Stimulated activated CD8-positive, alpha-beta memory T cell treated with anti-CD3 and anti-CD28 coated beads, Interleukin-4, amount 100 ng/mL, for 4 hours (primary cell): ENCODE measurements at places on chromosomes 12 and 14.
A peak's percentile ranks its signal among the peaks of the same experiment; 100 is the strongest.

DNA sequence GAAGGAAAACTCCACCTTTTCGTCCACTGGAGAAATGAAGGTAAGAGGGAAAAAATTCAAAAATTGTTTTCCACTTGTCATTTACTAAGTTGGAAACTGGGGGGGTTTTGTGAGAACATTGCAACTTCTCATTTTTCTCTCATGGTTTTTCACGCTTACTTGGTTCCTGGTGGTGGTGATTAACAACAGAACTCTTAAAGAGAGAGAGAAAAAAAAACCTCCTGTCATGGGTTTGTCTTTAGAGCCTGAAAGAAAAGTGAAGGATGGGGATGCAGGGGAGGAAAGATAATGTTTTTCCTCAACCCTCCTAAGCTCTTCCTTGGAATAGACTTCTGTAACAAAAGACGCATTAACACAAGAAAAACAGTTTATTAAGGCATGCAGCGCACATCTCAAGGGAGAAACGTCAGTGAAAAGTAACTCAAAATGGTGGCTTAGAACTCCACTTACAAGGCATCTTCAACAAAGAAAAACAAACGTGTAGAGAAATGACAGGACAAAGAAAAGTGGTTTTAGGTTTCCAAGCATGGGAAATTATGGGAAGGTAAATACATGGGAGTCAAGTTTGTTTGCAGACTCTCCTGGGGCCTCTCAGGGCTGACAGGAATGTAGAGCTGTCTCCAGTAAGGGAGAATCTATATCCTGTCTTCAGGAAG lies 81.9 kb upstream of the ATF7IP start:
- no peak for DNase-seq

GRCh38 chr12:72304751-72305150 lies 32.6 kb downstream of the TRHDE start:
- DNase-seq: no peak

DNA sequence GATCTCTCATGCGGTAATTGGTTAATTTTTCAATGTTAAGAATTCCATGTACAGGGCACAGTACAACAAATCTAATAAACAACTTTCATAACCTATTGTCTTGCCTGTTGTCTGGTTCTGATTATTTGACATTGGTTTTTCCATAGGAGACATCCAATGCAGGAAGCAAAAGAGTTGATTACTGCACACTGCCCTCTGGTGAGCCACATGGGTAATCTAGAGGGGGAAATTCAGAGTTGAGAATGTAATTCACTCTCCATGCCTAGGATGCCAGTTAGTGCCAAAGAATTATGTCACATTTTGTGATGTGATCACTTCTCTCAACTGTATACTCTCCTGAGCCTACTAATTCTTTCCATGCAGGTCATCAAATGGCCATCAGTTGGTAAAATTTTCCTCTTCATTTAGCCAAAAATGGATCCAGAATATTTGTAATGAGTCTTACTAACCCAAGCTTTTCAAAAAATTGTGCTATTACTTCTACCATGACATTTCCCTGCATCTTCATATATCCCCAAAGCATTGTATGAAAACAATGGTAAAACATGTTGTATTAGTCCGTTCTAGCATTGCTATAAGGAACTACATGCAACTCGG lies 17.7 kb upstream of the CCDC91 start:
- DNase-seq: no peak

DNA sequence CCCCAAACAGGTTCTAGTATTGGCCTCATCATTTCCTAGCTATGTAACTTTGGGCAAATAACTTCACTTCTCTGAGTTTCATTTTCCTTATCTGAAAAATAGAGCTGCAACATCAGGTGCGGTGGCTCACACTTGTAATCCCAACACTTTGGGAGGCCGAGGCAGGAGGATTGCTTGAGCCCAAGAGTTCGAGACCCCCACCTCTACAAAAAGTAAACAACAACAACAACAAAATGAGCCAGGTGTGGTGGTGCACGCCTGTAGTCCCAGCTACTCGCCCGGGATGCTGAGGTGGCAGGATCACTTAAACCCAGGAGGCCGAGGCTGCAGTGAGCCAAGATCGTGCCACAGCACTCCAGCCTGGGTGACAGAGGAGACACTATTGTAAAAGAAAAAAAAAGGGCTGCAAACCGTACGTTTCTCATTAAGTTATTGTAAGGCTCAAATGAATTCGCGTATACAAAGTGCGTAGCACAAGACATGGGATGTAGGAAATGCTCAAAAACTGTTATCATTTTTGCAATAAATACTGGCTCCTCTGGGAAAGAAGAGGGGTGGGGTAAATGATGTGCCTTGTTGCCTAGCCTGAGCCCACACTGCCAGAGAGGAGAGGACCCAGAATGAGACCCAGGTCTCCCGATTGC lies 903 bp downstream of the C12orf76 start:
- DNase-seq: no peak

DNA sequence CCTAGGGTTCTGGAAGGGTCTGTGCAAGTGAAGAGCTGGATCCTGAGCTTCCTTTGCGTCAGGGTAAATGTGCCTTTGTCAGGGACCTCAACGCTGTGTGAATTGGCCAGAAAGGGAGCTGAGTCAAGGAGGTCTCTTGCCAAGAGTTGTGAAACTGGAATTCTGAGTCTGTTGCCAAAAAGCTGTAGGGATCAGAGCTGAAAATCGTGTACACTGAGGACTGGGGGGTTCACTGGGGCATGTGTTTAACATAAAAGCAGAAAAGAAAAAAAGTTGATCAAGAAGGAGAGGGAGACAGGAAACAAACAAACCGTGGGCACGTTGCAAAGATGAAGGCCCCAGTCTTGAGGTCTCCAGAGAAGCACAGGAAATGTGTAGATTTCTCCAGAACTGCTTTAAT lies 1081.5 kb downstream of the VRK1 start:
- no peak for DNase-seq

DNA sequence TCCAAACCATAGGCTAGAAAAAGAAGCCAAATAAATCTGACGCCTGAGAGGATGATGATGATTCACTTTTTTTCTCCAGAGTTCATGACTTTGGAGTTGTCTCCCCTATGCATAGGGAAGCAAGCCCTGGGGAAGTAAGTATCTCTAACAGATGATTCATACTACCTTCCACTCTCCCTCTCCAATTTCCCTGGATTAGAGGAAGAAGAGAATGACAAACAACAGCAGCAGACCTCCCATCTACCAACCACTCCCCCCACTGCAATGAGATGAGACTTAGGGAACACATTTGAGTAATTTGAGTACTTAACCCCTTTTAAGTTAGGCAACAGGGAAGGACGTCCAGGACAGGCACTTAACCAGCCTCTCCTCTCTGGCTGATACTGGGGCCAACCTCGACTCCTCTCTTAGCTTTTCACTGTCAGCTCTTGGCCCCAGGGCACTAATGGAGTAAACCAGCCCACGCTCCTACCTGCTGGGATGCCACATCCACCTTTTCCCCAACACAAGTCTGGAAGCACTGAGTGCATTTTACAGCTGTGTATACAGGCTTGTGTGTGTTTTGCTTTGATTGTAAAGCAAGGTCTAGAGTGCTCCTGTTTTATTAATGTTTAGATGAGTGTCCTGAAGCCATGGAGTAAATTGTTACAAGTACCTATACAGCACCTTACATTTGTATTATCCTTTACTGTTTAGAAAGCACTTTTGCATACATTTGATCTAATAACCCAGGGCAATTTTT lies 180.7 kb downstream of the PHLDA1 start:
- no peak for DNase-seq

- DNase-seq: no peak
Observed at GRCh38 chr12:115035535-115036107, 351.6 kb upstream of the TBX3 start.

DNA sequence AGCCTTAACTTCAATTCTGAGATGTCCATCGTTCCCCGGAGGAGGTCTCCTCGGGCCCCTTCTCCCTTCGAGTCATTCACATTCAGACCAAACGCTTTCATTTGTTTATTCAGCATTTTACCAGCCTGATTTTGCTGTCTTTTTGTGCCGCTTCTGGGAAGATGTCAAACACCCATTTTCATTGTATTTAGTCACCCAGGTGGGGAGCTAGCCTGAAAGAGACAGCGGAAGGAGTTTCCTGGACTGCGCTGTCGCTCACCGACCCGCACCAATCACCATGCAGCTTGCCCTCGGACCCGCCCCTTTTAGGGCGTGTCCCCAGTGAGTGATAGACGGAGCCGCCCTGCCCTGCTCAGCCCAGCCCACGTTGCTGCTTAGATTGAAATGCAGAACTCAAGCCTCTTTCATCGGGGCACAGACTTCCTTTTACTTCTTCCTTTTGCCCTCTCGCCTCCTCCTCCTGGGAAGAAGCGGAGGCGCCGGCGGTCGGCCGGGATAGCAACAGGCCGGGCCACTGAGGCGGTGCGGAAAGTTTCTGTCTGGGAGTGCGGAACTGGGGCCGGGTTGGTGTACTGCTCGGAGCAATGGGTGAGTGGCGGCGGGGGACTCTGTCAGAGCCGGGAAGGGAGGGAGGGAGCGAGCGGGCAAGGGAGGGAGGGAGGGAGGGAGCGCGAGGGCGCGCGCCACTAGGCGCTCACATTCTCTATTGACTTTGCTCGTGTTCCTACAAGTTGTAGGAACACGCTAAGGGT lies at the start of gene PAX9:
Gene PAX9, plus strand, starts transcription at position 355 of the 752 bp plus-strand sequence. Its CDS starts 230 bp downstream, at position 585.
- DNase-seq: no peak

GRCh38 chr12:95767703-95768102 lies 22.9 kb downstream of the NTN4 start:
- no peak for DNase-seq

GRCh38 chr12:105949391-105949790 lies 189.4 kb downstream of the NUAK1 start:
- no peak for DNase-seq

GRCh38 chr12:2053691-2054090 lies 904 bp downstream of the CACNA1C start:
- no peak for DNase-seq

DNA sequence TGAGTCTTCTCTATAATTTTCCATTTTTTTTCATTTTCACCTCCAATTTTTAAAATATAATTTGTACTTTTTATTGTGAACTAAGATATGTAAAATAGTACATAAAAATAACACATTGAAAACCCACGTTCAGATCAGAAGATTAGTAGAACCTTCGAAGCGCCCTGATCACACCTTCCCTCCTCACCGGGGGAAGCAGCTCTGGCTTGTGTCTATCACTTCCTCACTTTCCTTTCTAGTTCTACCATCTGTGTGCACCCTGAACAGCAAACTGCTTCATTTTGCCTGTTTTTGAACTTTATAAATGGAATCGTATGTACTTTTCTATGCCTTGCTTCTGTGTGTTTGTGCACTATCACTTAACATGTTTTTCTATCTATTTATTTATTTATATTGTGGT lies 11.8 kb upstream of the CD27 start:
- DNase-seq: no peak

- DNase-seq: no peak
Observed at GRCh38 chr12:19234171-19234704, 104.7 kb downstream of the PLEKHA5 start.

DNA sequence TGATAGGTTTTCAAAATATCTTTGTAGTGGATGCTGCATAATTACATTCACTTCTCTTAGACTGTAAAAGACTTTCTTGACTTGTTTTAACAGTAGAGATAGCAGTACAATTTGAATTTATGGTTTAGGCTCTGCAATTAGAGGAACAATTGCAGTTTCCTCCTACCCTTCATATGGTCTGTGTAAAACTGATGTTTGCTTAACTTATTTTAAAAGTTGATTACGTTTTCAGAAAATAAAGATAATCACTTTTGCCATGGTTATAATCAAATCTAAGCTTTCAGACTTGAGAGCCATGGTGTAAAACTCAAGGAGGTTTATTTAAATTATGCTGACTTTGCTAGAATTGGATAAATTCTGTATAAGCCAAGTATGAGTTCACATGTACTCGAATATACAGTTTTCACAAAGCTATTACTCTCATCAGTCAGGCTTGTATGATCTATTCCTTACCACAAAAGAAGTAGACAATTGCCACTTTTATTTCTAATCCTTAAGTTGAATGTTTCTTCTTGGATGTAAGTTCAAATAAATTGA lies 2.5 kb upstream of the MAPK1IP1L start:
- DNase-seq: no peak

- DNase-seq: no peak
Observed at GRCh38 chr12:44677724-44678123, 198.4 kb downstream of the NELL2 start.

- no peak for DNase-seq
Observed at GRCh38 chr12:94602024-94602423, 48.3 kb downstream of the TMCC3 start.

- no peak for DNase-seq
Observed at GRCh38 chr12:26266881-26267280, 71.5 kb downstream of the SSPN start.

GRCh38 chr12:48296586-48297282 lies 54.0 kb downstream of the ZNF641 start:
- DNase-seq: no peak

GRCh38 chr14:73058922-73059673 lies 764 bp downstream of the RBM25 start:
- DNase-seq: no peak

- DNase-seq: no peak
Observed at GRCh38 chr14:105602243-105602750, 75.9 kb downstream of the TMEM121 start.

GRCh38 chr14:49893309-49894213 lies 679 bp downstream of the ARF6 start:
- peak; percentile 63 for DNase-seq

DNA sequence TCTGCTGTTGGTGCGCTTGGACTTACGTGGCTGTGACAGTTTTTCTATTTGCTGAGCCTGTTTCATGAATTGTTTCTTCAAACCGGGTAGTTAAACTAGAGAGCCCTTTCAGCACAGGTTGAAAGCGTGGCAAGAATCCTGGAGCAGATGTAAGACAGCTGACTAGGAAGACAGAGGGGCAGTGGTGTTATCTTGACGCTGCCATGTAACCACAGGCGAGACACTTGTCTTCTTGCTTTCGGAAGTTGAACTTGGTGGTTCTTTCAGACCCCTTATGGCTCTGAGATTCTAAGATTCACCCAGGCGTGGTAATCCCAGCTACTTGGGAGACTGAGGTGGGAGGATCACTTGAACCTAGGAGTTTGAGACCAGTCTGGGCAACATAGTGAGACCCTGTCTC lies 4.3 kb downstream of the EMP1 start:
- no peak for DNase-seq
